ENCODE measurements at places on chromosomes 3 and 15.
A peak's percentile ranks its signal among the peaks of the same experiment; 100 is the strongest.

- DNase-seq: no peak
Observed at GRCh38 chr3:102124704-102125103, 275.4 kb downstream of the NFKBIZ start.

DNA sequence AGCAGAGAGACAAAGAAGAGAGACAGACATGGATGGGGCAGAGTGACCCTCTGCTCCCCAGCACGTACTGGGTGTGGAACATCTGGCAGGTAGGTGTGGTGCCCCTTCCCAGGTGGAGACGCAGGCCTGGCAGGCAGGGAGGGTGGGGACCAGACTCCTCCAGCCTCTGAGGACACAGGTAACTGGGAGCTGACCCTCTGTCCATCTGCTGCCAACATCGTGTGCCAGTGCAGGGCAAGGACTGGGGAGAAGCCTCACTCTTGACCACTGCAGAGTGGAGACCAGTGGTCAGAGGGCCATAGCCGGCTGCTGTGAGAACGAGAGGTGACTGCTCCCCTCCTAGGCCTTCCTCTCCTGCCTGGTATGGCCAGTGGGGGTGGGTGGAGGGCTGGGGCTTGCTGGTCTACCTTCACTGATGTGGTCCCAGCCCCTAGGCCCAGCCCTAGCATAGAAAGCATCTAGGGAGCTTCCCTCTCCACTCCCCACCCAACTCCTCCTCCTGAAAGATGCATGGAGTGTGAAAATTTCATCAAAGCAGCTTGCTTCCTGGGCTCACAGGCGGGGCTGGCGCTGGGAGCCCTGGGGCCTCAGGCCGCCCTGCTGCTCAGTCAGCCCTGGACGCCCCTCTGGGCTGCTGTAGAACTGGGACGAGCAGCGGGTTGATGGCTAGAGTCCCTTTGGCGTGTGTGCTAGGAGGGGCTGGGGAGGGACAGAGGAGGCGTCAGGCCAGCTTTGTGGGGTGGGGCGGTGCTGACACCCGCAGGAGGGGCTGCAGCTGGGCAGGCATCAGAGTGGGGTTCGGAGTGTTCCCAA is 90.3 kb downstream of the PLXNA1 start:
- DNase-seq: no peak

DNA sequence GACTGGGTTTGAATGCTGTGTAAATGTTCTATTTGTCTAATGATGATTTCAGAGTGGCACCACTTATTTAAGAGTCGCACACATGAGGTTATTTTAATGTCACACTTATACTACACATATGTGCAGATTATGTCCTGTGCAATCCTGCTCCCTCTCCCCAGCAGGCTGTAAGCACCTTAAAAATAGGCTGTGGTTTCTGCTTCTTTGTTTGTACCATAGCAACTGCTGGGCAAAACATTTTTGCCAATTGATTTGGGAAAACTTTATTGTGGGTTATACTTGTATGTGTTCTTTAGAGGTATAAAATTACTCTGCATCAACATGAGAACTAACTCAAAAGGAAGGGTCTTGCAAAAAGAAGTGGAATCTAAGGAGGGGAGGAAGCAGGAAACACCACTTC is 318.5 kb downstream of the NTRK3 start:
- DNase-seq: no peak

- DNase-seq: no peak
Observed at GRCh38 chr3:72597756-72598195, 250.5 kb downstream of the SHQ1 start.

GRCh38 chr3:154851644-154852043 is 228.5 kb upstream of the MME start:
- no peak for DNase-seq

GRCh38 chr3:153976891-153977554 is 144.2 kb upstream of the ARHGEF26 start:
- DNase-seq: peak; percentile 80

GRCh38 chr3:134211797-134212196 is 38.9 kb downstream of the RYK start:
- peak; percentile 44 for DNase-seq

- DNase-seq: no peak
Observed at GRCh38 chr15:64146885-64147681, 4.4 kb upstream of the SNX22 start.

- no peak for DNase-seq
Observed at GRCh38 chr3:180827171-180827570, 85.3 kb upstream of the FXR1 start.

GRCh38 chr3:156677536-156677935 is 3.1 kb downstream of the TIPARP start:
- no peak for DNase-seq

- DNase-seq: no peak
Observed at GRCh38 chr3:175386630-175387029, 527.5 kb downstream of the NAALADL2 start.

GRCh38 chr3:38028621-38029361 is 651 bp downstream of the PLCD1 start:
- DNase-seq: peak; percentile 42

DNA sequence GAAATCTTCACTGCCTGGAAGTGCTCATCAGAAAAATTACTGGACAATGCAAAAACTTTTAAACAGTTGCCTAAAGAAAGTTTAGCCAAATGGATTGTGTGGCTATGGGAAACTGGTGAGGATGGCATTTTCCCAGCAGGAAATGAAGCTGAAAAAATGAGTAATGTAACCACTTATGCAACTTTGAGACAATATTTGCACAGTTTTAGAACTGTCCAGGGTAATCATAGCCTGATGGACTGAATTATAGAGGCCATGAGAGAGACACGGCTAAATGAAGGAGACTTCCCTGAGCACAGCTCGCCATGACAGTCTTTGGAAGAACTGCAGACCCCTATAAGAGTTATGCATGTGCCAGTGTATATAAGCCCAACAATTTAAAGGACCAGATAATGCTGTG is 881.5 kb downstream of the VGLL3 start:
- DNase-seq: no peak

DNA sequence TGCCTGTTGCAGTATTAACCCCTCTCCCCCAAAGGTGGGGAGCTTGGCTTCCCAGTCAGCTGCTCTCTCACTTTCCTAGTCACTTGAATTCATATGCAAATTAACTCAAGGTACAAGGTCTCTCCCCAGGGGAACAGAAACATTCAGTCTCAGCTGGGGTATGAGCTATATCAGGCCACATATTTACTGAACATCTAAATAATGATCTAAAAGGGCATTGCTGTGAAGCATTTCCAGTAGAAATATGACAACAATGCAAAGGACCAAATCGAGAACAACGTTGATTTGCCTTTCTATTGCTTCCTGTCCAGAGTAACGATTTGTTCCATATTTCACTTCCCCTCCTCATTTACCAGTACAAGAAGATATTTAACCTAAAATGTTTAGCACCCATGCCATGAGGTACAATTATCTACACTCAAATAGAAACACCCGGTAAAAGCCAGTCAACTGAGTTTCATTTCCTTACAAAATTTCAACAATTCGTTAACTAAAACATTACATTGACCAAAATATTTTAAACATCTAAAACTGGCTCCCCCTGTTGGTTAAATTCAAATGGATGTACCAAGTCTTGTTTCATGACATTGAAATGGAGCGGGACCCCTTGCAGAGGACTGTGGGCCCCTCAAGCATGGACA is 36.5 kb upstream of the KLHL6 start:
- DNase-seq: no peak

GRCh38 chr15:92290359-92290992 is 103.2 kb upstream of the ST8SIA2 start:
- DNase-seq: no peak

- DNase-seq: no peak
Observed at GRCh38 chr3:29581311-29581710, 300.4 kb downstream of the RBMS3 start.

- DNase-seq: no peak
Observed at GRCh38 chr3:16012086-16012485, 162.4 kb upstream of the GALNT15 start.

- peak; percentile 15 for DNase-seq
Observed at GRCh38 chr15:70014860-70015490, 82.7 kb downstream of the TLE3 start.

DNA sequence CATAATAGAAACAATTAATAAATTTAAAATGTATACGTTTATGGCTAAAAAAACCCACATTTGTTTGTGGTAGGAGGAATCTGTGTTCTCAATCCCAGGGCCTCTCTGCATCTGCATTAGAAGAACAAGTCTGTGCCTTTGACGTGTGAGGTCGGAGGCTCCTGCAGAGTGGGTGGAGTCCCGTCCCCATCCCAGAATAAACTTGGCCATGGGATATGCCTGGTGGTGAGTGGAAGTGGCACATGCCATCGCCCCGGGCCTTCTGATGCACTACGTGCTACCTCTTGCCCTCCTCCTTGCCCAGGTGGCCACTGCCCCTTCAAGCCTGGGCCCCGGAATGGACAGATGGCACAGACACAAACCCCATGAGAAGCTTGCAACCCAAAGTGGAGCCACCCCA is 131.1 kb upstream of the NSMCE3 start:
- DNase-seq: no peak

- no peak for DNase-seq
Observed at GRCh38 chr3:63705092-63705645, 52.7 kb downstream of the SNTN start.

DNA sequence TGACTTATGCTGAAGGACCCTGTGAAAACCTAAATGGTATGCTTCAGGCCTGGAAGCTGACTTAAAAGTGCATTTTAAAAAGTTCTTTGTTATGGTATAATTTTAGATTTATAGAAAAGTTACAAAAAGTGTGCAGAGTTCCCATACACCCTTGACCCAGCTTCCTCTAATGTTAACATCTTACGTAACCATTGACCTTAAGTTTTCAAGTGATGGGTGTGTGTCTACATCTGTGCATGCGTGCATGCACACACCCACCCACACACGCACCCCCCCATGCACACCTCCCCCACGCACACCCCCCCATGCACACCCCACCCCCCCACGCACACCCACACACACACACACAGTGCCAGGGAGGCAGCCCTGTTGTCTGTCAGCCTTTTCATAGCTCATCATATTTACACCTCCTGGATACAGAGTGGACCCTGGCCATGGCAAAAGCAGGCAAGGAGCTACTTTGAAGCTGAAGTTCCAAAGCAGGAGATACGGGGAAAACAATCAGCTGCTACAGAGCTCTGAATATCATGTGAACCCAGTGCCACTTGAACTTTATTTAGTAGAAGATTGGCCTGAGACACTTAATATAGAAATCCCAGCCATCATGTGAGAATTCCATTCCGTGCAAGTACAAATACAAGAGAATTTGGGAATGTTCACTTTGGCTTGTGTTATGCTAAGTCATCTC is 30.0 kb upstream of the TRAK1 start:
- no peak for DNase-seq

DNA sequence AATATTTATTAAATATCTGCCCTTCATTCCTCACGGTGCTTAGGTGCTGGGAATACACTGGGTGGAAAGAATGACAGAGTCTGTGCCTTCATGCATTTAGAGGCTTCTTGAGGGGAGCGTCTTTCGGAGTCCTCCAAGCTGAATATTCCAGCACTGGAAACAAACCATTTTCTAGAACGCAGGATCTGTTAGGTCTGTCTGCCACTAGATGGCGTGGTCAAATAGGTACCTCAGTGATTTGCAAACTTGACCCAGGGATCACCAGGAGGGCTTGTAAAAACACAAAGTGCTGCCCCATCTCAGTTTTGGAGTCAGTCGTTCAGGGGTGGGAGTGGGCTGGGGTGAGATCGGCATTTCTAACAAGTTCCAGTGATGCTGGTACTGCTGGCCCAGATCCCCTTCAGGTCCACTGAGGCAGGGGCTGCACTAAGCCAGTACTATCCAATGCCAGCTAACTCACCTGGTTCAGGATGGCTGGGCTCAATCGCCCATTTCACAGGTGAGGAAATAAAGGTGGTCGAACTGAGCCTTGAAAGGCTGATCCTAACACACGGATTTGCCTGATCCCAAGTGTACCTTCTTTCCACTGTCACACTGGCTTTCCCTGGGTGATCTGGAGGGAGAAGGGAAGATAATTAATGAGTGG is 14.8 kb downstream of the ARNT2 start:
- peak; percentile 15 for DNase-seq

DNA sequence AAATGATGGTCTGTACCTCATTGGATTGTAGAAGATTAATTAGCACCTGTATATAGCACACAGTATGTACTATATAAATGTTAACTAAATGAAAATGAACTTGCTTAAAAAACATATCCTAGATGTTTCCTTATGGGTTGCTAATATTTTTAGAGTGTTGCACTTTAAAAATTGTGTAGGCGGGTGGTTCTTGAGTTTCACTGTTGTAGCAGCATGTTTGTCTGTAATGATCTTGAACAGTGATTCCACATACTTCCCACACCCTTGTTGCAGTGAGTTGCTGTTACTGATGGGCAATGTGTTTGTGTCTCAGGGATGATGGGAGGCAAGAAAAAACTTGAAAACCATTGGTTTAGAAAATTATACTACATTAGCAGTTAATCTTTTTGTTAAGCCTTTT is 22.0 kb downstream of the USP3 start:
- DNase-seq: no peak

DNA sequence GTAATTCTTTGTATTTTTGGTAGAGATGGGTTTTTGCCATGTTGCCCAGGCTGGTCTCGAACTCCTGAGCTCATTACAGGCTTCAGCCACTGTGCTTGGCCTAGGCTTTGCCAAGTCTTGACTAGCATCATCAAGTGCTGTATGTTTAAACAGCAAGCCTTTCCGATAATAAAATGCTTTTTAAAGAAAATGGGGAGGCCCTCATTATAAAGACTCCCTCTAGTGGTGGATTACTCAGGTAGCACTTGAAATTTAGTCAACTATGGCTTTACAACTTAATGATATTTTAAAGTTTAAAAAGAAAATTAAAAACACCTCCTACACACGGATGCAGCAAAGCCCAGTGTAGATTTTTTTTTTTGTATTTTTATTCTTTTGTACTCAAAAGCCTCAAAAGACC is 213.6 kb downstream of the GAP43 start:
- no peak for DNase-seq

DNA sequence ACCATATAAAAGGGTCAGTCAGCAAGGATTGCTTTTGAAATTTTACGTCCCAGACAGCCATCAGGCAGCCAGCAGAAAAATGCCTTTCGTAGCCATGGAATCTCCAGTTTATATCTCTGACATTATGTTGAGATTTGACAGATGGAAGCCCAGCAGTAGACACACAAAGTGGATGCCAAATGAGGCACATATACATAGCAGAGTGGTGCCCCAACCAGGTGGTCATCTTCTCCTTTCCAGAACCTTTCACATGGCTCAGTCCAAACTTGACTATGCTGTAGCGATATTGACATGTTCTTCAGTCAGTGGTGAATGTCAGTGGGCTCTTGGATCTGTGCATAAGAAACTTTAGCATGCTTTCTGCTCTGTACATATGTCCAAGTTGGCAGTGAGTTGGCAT is 123.3 kb upstream of the GBE1 start:
- no peak for DNase-seq

DNA sequence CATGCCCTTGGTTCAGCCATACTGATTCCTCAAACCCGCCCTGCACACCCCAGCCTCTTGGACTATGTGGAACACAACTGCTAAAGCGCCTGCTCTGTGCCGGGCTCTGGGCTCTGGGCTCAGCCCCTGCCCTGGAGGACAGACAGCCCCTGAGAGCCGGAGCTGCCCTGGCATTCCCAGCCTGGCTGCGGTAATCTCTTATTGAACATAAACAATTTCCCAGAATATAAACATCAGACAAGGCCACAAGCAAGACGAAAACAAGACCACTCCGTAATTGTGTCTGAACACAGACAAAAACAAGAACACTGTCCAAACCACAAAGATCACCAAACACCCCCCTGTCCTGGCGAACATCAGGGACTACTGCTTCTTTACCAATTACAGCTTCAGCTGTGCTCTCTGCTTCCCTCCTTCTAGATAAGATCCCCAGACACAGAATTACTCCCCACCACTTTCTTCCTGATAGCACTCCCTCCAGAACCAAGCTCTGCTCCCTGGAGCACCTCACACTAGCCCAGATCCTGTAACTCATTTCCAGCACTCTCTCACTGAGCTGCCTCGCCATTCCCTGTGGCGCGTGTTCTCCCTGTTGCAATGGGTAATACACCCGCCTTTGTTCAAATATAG is 57.1 kb upstream of the TLE3 start:
- DNase-seq: peak; percentile 77

Data from umbilical cord (tissue), 2 donors.